ENCODE measurements at places on chromosomes 5 and 9.

DNA sequence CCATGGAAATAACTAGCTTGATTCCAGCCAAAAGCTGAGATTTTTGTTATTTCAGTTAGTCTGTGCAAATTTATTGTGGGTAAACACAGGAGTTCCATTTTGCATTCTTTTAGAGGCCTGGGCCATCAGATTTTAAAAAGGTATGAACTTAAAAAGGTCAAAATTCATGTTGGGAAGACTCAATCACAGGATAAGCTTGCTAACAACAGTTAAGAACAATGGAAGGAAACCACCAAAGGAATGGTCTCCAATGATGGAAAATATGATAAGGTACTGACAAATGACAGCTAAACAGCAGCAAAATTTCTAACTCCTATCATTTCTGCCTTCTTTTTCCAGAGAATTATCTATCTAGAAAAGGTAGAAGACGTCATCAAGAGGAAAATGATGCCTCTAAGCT, 16.0 kb downstream of the ABITRAM start:
- DNase-seq, result no peak

- no peak for DNase-seq
These were observed 145.4 kb downstream of the ENTREP1 start for GRCh38 chr9:69470186-69470977.

- no peak for DNase-seq
These were observed 90.9 kb downstream of the CFAP90 start for GRCh38 chr5:7759951-7760580.

DNA sequence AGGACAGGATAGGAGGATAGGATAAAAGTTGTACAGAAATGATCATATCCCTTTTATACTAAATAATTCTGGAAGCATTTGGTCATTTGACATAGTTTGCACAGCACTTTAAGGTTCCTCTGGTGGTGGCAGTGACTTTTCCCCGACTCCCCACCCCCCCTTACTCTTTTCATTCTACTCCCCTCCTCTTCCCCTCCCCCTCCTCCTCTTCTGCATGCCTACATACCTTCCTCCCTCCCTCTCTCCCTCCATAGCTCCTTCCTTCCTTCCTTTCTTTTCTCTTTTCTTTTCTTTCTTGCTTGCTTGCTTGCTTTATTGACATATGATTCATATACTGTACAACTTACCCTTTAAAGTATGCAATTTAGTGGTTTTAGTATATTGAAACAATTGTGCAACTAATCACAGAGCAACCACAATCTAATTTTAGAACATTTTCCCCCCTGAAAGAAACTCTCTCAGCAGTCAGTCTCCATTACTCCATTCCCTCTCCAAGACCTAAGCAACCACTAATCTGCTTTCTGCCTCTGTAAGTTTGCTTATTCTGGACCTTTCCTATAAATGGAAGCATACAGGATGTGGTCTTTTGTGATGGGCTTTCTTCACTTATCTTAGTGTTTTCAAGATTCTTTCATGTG, 159.0 kb downstream of the HACD4 start:
- no peak for DNase-seq

GRCh38 chr9:37902131-37902530, 1.8 kb downstream of the SLC25A51 start:
- no peak for DNase-seq

GRCh38 chr5:100664140-100664539, 129.0 kb downstream of the FAM174A start:
- DNase-seq, result no peak
